Colonic mucosa (tissue), 4 donors: ENCODE measurements at places on chromosomes 2 and 18. TPM values are rescaled to one million over a fixed set of nuclear protein-coding genes. Genes with fewer than 3 reads are reported as not detected.

REG1B gene
- total RNA-seq, result 10.2 TPM

INPP5D gene
- total RNA-seq, result 6.5 TPM

GAL3ST2 gene
- total RNA-seq, result 34.2 TPM

RAD51AP2 gene
- total RNA-seq, result 0.12 TPM

DNA sequence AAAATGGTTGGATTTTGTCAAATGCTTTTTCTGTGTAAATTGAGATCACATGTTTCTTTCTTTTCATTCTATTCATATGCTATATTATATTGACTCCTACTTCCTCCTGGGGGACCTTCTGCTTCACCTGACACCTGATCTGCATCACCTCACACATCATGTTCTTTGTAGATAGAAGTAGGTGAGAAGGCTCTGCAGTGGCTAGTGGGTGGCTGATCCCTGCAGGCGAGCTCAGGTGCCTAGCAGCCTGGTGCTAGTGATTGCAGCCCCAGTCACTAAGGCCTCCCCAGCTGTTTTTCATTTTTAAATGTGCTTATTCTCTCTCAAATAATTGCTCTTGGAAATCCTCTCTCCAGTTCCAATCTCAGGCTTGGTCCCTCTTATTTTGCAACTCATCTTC is 33.6 kb downstream of the MC4R start:
- H3K27ac ChIP-seq, result no peak overlapping the region
- H3K36me3 ChIP-seq, result no peaks in the 10 kb centered on the region
- no peaks in the 10 kb centered on the region for H3K27me3 ChIP-seq
- DNase-seq, result no peak
- H3K4me1 ChIP-seq, result no peaks in the 10 kb centered on the region
- H3K4me3 ChIP-seq, result no peak overlapping the region

- peaks cover 34% of the 10 kb centered on the region for H3K27me3 ChIP-seq
- no peaks in the 10 kb centered on the region for H3K36me3 ChIP-seq
- no peak for DNase-seq
- H3K4me3 ChIP-seq, result peak overlapping the region; percentile 47
These were observed 13.2 kb downstream of the DYSF start for GRCh38 chr2:71466301-71467179.

DNA sequence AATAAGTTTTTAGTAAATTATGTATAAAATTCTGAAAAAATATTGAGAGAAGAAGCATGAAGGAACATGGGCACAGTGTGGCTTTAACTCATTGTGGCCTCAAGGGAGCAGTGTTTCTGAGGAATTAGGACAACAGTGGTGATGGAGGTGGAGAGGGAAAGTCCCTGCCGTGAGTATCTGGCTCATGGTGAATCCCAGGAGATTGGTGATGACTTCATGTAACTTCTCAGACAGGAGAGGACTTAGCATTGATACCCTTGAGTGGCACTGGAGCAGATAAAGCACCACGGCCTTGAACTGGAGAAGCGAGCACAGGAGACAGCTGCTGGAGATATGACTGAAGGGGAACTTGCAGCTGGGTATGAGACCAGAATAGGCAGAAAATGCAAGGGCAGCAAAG is 35.0 kb upstream of the LRP1B start:
- DNase-seq, result no peak
- no peaks in the 10 kb centered on the region for H3K27me3 ChIP-seq
- H3K4me3 ChIP-seq, result no peak overlapping the region
- H3K4me1 ChIP-seq, result no peaks in the 10 kb centered on the region

DNA sequence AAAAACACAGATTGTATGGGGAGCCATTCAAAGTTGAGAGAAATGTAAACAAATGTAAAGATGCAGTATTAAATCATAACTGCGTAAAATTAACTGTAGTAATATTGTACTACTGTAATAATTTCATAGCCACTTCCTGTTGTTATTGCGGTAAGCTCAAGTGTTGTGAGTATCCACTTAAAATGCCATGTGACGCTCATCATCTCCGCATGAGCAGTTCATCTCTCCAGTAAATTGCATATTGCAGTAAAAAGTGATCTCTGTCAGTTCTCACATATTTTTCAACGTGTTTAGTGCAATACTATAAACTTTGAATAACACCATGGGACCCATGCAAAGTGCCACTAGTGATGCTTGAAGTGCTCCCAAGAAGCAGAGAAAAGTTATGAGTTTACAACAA is 41.8 kb upstream of the SP3 start:
- no peaks in the 10 kb centered on the region for H3K27me3 ChIP-seq
- H3K4me3 ChIP-seq, result no peak overlapping the region
- H3K27ac ChIP-seq, result no peak overlapping the region
- H3K36me3 ChIP-seq, result no peaks in the 10 kb centered on the region

DNA sequence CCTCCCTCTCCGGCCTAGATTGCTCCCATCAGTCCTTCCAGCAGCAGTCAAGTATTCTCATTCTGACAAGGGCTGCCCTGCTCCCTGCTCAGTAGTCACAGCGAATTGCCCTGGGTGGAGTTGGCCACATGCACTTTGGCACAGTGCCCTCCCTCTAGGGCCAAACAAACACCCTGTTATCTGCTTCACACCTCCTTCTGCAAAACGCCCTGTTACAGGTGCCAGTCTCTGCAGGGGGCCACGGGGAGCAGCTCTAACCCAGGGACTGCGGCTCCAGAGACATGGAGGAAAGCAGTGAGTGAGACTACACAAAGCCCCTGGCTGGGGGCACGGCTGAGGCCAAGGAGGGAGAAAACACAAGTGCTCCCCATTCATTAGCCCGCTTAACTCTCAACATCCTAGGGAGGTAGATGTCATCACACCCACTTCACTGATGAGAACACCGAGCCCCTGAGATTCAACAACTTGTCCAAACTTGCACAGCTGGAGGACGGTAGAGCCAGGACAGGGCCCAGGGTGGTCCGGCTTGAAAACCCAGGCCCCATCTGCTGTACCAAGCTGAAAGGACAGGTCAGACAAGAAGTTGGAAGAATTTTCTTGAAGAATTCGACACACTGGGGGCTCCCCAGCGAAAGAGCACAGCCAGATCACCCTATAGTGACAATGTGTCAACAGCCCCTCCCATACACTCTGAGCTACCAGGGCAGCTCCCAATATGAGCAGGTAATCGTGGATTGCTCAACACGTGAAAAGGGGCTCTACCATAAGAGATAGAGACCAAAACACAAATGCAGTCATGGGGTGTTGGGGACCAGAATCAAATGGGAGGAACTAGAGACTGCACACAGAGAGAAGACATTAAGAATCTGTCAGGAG is 8.7 kb upstream of the TFCP2L1 start:
- H3K27me3 ChIP-seq, result no peaks in the 10 kb centered on the region
- H3K27ac ChIP-seq, result peak overlapping the region; percentile 41
- peak; percentile 92 for DNase-seq
- no peaks in the 10 kb centered on the region for H3K36me3 ChIP-seq
- peaks cover 3% of the 10 kb centered on the region for H3K4me1 ChIP-seq

DNA sequence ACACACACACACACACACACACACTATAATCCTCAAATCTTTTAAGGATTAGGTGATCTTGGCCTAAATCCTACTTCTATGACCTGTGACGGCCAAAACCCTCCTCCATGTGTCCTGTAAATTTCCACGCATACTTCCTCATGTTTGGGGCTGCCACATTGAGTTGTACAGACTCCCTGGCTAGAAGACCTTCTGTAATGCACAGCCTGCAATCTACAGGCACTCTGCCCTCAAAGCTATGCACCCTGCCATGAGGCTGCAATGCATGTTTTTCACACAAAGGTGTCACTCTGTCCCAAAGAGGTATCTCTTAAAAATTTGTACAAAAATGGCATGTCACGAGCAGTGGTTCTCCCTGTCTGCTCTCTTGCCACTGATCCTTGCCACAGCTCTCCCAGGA is 26.4 kb upstream of the B4GALT6 start:
- no peak for DNase-seq
- no peak overlapping the region for H3K27ac ChIP-seq
- no peaks in the 10 kb centered on the region for H3K4me1 ChIP-seq
- H3K27me3 ChIP-seq, result no peaks in the 10 kb centered on the region
- H3K4me3 ChIP-seq, result no peak overlapping the region
